ENCODE measurements at places on chromosomes 7 and 10. TPM values are rescaled to one million over a fixed set of nuclear protein-coding genes. Genes with fewer than 3 reads are reported as not detected.

DNA sequence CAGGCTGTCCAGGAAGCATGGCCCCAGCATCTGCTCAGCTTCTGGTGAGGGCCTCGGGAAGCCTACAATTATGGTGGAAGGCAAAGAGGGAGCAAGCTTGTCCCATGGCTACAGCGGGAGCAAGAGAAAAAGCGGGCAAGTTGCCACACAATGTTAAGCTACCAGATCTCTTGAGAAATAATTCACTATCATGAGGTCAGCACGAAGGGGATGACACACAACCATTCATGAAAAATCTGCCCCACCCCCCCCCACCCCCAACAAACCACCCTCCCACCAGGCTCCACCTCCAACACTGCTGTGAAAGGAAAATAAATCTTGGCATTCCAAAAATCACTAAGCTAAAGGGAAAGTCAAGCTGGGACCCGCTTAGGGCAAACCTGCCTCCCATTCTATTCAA lies 545.8 kb upstream of the NRP1 start:
- no peak for DNase-seq

DNA sequence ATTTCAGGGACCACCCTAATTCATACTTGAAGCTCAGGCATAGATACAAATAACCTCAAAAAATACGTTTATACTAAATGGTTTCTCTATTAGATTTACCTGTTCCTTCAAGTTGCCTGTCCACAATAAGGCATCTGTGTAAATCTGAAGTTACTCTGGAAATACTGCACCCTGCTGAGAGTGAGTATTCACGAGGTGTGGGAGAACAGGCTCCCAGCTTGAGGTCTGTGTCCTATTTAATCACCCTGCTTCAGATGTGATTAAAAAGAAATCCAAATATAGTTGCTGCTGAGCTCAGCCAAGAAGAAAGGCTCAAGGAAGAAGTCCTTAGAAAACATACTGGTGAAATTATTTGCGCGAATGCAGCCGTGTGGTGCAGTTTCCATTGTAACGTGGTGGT lies 136.8 kb downstream of the KLF6 start:
- DNase-seq: no peak

- DNase-seq: no peak
These were observed 25.9 kb downstream of the DNAJB12 start for GRCh38 chr10:72328829-72329204.

GRCh38 chr10:7512487-7512886 lies 101.7 kb upstream of the SFMBT2 start:
- DNase-seq: no peak

DNA sequence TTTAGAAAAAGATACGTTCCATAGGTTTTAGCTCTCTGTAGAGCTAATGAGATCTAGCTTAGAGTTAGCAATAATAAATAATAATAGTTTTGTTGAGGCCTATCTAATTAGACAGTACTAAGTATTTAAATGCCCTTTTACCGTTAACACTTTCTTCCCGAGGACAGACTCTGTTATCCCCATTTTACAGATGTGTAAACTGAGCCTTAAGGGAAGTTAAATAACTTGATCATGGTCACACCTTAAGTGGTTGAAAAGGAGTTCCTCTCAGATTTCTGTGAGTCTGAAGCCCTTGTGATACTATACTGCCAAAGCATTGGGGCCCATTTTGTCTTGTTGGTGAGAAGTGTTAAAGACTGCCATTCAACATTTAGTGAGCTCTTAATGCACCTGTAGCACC lies 61.6 kb downstream of the CYP51A1 start:
- no peak for DNase-seq

The SPDYE2 gene
- not detected for total RNA-seq

- DNase-seq: peak; percentile 98
These were observed at the start of gene C1GALT1 for GRCh38 chr7:7182156-7183060. C1GALT1 (plus strand) TSS chr7:7182544; CDS start chr7:7234320, 51,776 bp downstream.

GRCh38 chr7:7099584-7100014 lies 82.7 kb upstream of the C1GALT1 start:
- peak; percentile 89 for DNase-seq

The HOXA3 gene
- total RNA-seq: 1.5 TPM

DNA sequence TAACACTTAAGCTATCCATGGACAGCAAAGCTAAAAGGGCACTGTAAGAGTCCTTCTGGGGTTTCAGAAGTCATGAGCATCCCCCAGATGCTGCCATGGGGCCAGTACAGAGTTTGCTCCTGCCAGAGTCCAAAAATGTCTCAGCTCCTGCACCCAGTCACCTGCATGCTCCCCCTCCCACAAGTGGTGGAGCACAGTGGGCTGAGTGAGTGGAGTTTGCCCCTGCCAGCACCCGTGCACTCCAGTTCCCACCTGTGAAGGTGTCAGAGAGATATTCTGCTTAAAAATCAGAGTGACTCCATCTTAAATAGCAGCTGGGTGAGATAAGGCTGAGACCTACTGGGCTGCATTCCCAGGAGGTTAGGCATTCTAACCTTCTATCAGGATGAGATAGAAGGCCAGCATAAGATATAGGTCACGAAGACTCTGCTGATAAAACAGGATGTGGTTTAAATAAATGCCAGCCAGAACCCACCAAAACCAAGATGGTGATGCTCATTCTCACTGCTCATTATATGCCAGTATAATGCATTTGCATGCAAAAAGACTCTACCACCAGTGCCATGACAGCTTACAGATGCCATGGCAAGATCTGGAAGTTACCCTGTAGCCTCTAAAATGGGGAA lies 140.1 kb upstream of the ZNF92 start:
- no peak for DNase-seq

The LEP gene
- 2.8 TPM for total RNA-seq

All from fibroblast of lung (primary cell).